ENCODE measurements at places on chromosomes 16 and 17. TPM values are rescaled to one million over a fixed set of nuclear protein-coding genes. Genes with fewer than 3 reads are reported as not detected.

The MYH8 gene
- not detected for total RNA-seq

The ABI3 gene
- 1.1 TPM for total RNA-seq

The TEPSIN gene
- 3.3 TPM for total RNA-seq

The GRAPL gene
- not detected for total RNA-seq

The CFAP119 gene
- 1.7 TPM for total RNA-seq

The KCNAB3 gene
- total RNA-seq: 0.36 TPM

- no peak overlapping the region for H3K4me3 ChIP-seq
- no peak for DNase-seq
- peaks cover 17% of the 10 kb centered on the region for H3K27me3 ChIP-seq
- no peaks in the 10 kb centered on the region for H3K36me3 ChIP-seq
- H3K27ac ChIP-seq: no peak overlapping the region
- H3K4me1 ChIP-seq: no peaks in the 10 kb centered on the region
These were observed 57.2 kb upstream of the NLK start for GRCh38 chr17:27985306-27985705.

DNA sequence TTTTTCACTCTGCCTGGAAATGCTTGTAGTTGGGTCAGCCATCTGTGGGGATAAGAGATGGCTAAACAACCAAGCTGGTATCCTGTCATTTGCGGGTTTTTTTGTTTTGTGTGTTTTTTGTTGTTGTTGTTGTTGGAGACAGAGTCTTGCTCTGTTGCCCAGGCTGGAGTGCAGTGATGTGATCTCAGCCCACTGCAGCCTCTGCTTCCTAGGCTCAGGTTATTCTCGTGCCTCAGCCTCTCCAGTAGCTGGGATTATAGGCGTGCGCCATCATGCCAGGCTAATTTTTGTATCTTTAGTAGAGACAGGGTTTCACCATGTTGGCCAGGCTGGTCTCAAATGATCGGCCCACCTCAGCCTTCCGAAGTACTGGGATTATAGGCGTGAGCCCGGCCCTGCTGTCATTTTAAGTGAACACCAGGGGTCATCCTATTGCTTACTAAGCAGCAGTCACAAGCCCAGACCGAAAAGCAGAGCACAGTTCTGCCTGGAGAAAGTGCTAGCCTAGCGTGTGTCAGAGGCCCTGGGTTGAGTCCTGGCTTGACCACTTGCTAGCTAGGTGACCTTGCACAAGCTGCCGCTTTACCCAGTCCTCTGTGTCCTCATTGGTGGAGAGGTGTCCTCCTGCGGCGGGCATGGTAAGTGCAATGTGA is 4.6 kb downstream of the SMCR8 start:
- peaks cover 10% of the 10 kb centered on the region for H3K4me1 ChIP-seq
- H3K27ac ChIP-seq: no peak overlapping the region
- no peaks in the 10 kb centered on the region for H3K27me3 ChIP-seq
- DNase-seq: peak; percentile 68
- no peak overlapping the region for H3K4me3 ChIP-seq

- DNase-seq: no peak
- H3K27ac ChIP-seq: no peak overlapping the region
- H3K4me1 ChIP-seq: no peaks in the 10 kb centered on the region
- peaks cover 63% of the 10 kb centered on the region for H3K27me3 ChIP-seq
- no peaks in the 10 kb centered on the region for H3K36me3 ChIP-seq
These were observed 98.4 kb downstream of the MGAT5B start for GRCh38 chr17:76966486-76967181.

DNA sequence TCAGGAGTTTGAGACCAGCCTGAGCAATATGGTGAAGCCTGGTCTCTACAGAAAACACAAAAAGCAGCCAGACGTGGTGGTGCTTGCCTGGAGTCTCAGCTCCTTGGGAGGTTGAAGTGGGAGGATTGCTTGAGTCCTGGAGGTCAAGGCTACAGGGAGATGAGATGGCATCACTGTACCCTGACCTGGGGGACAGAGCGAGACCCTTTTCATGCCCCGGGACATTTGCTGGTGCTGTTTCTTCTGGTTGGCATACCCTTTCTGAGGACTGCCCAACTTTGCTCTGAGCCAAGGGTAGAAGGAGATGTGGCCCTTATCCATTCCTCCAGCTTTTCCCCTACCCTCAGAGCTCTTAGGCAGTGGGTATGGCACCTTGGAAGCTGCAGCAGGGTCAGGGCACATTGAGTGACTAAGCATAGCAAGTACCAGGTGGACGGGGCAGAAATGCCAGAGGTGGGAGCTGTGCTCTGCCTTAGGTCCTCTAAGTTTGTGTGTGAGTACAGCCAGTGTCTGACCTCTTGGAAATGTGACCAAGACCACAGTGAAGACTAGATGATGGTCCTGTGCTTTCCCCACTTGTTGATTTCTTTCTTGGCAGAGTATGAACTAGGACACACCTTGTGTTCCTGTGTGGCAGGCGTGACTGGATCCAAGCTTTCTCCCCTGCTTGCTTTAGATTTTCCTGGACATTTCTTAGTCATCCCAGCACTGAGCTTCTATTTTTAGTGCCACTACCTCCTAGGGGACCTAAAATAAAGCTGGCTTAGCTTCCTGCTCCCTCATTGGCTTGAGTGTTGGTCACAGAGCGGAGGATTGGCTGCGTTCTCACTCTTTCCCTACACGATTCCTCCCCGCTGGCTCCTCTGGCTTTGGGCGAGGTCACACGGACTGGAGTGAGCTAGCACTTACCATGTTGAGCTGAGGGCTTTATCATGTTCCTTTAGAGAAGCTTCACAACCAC is 9.9 kb upstream of the EDC4 start:
- no peak overlapping the region for H3K4me3 ChIP-seq
- H3K27ac ChIP-seq: no peak overlapping the region
- H3K27me3 ChIP-seq: no peaks in the 10 kb centered on the region
- peak; percentile 45 for DNase-seq

DNA sequence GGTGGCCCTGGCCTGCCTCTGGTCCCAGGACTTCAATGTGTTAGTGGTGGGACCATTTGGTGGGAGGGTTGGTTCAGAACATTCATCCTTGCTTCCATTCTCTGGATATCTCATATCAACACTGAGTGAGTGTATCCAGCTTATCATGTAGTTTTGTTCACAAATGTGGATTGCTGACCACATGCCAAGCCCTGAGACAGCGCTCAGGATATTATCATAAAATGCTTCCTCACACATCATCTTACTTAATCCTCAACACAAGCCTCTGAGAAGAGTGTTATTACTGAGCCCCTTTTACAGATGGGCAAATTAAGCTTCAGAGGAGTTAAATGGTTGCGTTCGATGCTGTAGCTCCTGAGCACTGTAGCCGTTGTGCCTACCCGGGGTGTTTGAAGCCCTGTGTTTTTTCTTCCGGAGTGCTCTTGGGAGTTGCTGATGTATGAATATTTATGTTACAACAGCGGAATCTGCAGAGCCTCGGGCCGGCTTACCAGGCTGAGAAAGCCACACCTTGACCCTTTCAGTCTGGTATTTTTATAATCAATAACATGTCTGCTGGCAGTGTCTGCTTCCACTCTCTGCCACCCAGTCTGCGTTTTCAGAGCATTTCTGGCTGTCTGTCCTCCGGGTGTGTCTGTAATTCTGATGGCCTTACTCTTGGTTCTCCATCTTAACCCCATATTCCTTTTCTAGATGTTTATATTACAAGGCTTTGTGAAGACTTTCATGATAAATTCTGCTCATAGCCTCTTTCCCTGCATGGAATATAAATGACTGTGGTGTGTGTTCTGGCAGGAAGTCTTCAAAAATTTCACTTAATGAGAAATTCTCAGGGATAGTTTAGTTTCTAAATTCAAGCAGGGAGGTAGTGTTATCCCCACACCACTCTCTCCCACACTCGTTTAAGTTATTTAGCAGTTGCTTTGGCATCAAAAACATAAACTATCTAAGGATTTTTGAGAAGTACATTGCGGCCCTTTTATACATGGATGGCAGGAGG is 2.9 kb downstream of the GLP2R start:
- H3K4me3 ChIP-seq: no peak overlapping the region
- H3K27ac ChIP-seq: peak overlapping the region; percentile 30
- peaks cover 3% of the 10 kb centered on the region for H3K4me1 ChIP-seq
- DNase-seq: peak; percentile 19
- H3K36me3 ChIP-seq: no peaks in the 10 kb centered on the region
- H3K27me3 ChIP-seq: no peaks in the 10 kb centered on the region

GRCh38 chr16:71927383-71927782 is 32.1 kb downstream of the IST1 start:
- peaks cover 22% of the 10 kb centered on the region for H3K4me1 ChIP-seq
- H3K4me3 ChIP-seq: no peak overlapping the region
- peak overlapping the region; percentile 56 for H3K27ac ChIP-seq
- no peaks in the 10 kb centered on the region for H3K27me3 ChIP-seq
- H3K36me3 ChIP-seq: peaks cover 41% of the 10 kb centered on the region
- peak; percentile 90 for DNase-seq

- peak; percentile 75 for DNase-seq
- H3K4me1 ChIP-seq: peaks cover 2% of the 10 kb centered on the region
- H3K27me3 ChIP-seq: no peaks in the 10 kb centered on the region
- peaks cover 10% of the 10 kb centered on the region for H3K36me3 ChIP-seq
- peak overlapping the region; percentile 52 for H3K4me3 ChIP-seq
- H3K27ac ChIP-seq: no peak overlapping the region
These were observed 1.3 kb downstream of the ZNF821 start for GRCh38 chr16:71882505-71883167.

DNA sequence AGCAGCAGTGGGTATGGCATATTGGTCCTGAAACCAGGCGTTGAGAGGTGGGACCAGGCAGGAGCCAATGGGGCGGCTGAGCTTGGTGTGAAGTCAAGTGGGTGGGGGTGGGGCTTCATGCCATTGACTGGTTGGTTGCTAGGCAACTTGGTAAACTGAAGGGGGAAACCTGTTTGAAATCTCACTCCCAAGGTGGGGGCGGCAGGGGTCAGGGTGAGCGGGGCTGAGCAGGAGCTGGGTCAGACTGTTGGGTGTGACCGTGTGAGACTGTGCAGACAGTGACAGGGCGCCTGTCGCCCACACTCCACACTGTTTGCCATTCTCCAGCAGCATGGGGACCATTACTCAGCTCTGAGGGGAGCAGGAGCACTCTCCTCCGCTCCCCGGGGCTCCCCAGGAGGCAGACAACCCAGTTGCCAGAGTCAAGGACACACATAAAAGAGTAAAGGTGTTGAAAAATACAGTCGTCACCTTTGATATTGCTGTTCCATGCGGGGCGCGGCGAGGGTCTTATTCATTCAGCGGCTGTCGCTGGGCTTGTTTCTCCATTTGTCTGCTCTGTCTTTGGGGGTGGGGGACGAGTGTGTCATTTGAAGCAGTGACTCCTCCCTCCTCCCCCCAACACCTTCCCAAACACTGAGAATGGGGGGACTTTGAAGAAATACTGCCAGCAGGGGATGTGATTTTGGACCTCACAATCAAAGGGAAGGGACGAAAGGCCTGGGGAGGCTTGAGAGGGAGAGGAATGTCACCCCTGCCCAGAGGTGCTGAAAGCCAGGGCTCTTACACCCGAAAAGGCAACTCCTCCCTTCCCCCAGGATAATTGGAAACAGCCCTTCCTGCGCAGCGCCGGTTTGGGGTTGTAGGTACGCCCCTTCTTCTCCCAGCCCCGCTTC is 1.2 kb upstream of the EFNB3 start:
- H3K4me3 ChIP-seq: no peak overlapping the region
- peaks cover 41% of the 10 kb centered on the region for H3K27me3 ChIP-seq
- DNase-seq: no peak

- no peak overlapping the region for H3K27ac ChIP-seq
- H3K27me3 ChIP-seq: no peaks in the 10 kb centered on the region
- no peaks in the 10 kb centered on the region for H3K4me1 ChIP-seq
These were observed 154.5 kb downstream of the CBLN1 start for GRCh38 chr16:49127103-49127502.

DNA sequence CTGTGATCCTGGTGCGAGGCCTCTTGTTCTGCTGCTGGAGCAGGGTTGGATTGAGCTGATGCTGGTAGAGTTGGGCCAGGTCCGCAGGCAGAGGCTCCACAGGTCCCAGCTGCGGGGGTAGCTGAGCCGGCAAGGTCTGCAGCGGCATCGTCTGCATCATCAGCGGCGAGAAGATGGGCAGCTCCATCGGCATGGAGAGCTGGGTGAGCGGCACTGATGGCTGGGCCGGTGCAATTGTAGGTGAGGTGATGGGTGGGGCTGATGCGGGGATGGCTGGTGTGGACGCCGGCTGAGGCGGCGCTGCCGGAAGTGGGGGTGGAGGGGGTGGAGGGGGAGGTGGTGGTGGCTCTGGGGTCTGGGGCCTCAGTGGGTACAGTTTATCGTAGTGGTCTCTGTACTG is 251.7 kb downstream of the ZFHX3 start:
- peaks cover 60% of the 10 kb centered on the region for H3K36me3 ChIP-seq
- DNase-seq: no peak
- H3K27ac ChIP-seq: no peak overlapping the region
- H3K4me3 ChIP-seq: no peak overlapping the region
- H3K27me3 ChIP-seq: no peaks in the 10 kb centered on the region

DNA sequence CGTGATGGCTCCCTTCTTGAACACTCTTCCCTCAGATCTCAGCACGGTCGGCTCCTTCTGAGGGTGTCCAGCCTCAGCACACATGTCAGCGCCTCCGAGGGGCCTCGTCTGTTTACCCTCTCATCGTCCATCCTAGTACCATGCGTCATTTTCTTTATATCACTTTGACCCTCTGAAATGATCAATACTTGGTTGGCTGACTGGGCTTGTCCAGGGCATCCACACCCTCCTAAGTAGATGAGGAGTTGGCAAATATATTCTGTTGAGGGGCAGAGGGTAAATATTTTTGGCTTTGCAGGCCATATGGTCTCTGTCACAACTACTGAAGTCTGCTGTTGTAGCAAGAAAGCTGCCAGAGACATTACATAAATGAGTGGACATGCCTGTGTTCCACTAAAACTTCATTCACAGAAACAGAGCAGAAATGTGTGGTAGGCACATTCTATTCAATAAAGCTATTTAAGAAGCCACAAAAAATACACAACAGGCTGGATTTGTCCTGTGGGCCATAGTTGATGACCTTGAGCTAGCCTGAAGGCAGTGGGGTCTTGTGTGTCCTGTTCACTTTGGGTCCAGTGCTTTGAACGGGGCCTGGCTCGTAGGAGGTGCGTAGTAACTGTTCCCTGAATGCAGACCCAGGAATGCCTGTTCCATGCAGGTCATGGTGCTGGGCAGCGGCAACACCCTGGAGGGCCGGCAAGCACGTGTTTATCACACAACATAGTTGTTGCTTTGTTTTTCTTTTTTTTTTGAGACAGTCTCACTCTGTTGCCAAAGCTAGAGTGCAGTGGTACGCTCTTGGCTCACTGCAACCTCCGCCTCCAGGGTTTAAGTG is 185.8 kb downstream of the SNX29 start:
- peak overlapping the region; percentile 65 for H3K27ac ChIP-seq
- DNase-seq: peak; percentile 56
- H3K4me1 ChIP-seq: peaks cover 15% of the 10 kb centered on the region
- no peaks in the 10 kb centered on the region for H3K27me3 ChIP-seq

- 0 out of 2 replicates have a peak, but pooled peaks cover 2% of the 10 kb centered on the region for H3K4me1 ChIP-seq
- no peak overlapping the region for H3K4me3 ChIP-seq
- no peaks in the 10 kb centered on the region for H3K27me3 ChIP-seq
- DNase-seq: peak; percentile 44
- H3K27ac ChIP-seq: no peak overlapping the region
These were observed 116.5 kb downstream of the CMIP start for GRCh38 chr16:81560979-81561657.
